Mucosa of descending colon (tissue), 3 donors: ENCODE measurements at places on chromosomes 2 and 18.

DNA sequence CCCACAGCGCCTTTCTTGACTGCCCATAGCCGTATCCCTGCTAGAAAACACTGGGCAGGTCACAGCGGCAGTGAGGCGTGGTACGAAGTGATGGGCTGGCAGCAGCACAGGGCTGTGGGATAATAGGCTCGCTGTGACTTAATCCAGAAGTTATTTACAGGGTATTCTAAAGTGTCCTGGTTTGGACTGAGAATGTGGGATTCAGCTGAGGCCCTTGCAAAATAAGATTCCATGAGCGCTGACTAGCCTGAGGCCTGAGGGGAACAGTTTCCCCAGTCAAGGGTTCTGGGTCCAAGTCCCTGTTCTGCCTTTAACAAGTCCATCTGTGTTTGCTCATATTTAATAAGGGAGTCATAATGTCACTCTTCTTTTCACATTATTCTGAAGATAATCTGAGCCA lies 34.6 kb downstream of the SETBP1 start:
- no peak for DNase-seq

DNA sequence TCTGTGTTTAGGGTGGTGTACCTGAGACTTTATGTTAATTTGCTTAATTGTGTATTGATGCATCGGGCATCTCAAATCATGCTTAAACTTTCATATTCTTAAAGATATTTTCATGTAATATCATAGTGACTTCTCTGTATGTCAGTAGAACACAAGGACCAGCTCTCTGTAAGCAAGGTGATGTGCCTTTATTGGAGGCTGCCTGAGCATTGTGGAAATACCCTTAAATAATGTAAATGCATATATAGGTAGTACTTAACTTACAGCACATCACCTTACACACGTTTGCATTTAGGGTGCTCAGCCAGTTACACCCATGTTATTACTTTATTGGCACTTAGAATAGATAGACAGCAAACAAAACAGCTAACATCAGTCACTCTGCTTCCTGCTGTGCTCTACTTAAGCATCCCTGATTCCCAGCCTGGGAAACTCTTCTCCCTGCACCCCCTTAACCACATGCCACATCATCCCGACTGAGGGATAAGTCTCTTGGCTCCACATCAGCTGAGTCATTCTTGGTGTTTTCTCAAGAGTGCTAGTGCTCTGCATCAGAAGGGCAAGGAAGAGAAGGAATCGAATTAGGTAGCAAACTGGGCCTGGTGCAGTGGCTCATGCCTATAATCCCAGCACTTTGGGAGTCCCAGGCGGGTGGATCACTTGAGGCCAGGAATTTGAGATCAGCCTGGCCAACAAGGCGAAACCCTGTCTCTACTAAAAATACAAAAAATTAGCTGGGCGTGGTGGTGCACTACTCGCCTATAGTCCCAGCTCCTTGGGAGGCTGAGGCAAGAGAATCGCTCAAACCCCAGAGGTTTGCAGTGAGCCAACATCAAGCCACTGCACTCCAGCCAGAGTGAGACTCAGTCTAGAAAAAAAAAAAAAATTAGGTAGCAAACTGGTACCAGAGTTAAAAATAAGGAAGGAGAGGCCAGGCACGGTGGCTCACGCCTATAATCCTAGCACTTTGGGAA lies 108.7 kb downstream of the MAP3K20 start:
- no peak for DNase-seq

DNA sequence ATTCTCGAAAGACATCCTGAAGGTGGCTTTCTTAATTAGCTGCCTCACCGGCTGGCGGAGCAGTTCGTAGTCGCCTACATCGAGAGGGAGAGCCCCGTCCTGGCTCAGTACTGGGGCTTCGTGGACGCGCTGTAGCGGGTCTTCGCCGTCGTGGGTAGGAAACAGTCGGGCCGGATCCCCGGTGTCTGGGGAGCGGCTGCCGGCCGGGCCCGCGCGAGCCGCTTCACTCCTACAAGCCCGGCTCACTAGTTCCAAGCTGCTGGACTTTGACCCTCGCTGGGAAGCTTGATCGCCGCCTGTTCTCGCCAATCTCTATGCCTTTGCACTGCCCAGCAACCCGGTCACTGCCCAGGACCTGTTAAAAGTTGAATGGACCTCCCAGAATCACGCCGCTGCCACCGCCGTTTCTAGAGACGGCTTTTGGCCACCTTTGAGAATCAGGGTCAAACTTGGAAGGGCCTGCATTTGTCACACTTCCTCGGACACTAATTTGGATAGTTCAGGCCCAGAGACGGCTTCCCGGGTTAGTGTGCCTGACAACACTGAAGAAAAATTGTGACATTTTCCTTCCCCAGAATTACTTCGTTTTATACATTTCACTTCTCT lies 41.4 kb upstream of the AKAIN1 start:
- DNase-seq = peak; percentile 82

DNA sequence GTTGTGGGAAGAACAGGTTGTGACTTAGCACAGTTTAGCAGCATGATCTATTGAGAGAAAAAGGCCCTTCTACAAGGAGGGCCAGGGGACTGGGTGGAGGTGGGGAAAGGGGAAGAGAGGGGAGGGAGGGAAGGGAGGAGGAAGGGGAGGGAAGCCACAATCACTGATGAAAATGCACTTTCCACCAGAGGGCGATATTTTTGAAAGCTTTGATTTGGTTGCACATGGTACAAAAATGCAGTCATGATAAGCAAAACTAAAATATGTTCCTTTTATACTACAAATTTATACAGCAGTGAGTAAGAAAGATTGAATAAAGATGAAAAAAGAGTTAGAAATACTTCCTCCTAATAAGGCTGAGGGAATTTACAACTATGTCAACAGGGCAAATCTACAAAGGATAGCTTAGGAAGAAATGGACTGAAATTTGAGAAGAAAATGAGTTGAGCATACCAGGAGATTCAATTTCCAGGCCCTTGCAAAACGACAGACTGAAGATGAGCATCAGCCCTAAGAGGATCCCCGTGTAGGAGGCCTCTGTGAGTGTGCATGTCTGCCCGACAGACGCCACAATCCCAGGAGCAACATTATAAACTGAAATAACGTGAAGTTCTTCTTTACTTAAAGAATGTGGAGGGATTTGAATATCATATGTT lies 17.2 kb downstream of the SH3YL1 start:
- DNase-seq = no peak

GRCh38 chr2:108034843-108035242 lies 48.5 kb downstream of the SLC5A7 start:
- DNase-seq = no peak

GRCh38 chr2:63992061-63992685 lies 27.1 kb downstream of the VPS54 start:
- no peak for DNase-seq

DNA sequence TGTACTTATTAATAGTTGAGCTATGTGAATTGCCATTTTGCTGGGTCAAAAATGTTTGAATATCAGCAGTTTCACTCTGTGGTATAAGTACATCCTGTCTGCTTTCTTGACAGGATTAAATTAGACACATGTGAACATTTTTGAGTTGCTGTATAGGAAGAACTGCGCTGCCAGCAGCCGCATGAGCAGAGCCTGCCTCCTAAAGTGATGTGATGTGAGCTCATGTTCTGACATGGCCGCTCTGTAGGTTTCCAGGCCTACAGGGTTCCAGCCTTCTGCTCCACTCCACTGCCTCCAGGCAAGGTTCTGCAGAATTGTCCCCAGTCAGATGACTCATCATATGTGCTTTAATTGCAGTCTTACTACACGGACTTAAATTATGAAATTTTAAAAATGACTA lies 119.7 kb upstream of the NFATC1 start:
- no peak for DNase-seq

GRCh38 chr2:201242571-201243277 lies 17.6 kb upstream of the CASP8 start:
- DNase-seq = no peak

- DNase-seq = no peak
Observed at GRCh38 chr2:75894170-75894569, 183.5 kb upstream of the GCFC2 start.

DNA sequence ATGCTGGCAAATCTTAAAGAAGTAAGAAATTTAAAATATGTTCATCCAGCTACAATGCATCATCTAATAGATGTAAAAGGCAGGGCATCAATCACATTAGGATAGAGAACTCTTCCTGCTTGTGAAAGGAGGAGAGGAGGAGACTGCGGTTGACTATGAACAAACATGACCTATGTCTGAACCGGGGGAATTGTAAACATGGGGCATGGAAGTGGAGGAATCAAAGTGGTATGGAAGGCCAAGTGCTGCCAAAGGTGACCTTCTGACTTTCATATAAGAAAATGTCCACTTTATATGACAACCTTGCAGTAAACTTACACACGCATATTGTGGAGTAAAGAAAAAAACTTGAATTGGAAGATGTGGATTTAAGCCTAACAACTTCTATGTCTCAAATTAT lies 20.0 kb upstream of the SLC8A1 start:
- DNase-seq = no peak

GRCh38 chr18:58316396-58317342 lies 272.6 kb downstream of the NEDD4L start:
- no peak for DNase-seq

DNA sequence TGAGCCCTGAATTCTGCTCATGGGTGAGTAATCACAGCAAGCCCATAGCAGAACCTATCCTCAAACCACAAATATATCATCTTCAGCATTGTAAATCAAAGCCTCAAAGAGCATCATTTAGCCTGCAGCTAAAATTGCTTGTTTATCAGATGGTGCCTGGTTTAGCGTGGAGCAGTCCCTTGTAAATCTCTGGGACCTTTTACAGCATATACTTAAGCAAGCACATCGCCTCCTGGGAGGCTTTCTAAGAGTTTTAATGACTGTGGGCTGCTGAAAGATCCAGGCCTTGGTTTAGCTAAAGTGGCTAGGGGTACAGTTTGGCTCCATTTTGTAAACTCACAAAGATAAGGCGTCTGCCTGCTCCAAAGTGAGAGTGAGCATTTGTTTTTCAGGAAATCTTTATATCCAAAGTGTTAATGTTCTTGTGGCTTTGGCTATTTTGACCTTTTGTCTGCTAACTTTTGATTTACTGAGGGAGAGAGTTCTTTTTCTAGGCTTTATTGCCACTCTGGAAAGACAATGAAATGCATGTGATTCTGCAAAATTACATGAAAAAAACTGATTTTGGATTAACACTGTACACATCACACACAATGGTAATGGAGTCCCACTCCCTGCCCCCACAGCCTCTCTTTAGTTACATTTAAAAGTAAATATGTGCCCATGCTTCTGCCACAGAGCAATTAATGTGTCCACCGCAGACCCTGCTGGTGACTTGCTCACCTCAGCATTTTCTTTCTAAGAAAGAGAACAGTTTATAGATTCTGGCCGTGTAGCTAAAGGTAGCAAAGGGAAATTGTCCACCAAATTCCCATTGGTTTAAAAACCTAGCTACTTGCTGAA lies 194.8 kb downstream of the LNPK start:
- DNase-seq = no peak

GRCh38 chr2:56674084-56674483 lies 490.3 kb downstream of the CCDC85A start:
- no peak for DNase-seq

DNA sequence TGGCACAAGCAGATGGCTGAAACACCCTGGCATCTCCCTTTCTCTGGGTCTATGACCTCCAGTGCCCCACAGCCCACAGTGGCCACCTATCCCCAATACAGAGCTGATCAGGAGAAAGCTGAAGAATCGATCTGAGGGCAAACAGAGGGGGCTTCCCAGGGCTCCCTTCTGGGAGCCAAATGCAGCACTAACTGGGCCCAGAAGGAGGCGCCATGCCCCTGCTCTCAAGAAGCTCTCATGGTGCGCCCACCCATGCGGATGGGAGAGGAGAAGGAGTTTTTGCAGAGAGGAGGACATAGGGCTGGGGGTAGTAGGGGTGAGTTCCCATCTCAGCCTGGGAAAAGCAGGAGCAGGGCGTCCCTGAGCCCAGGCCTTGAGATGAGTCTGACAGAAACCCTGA lies 787.3 kb upstream of the RAB6C start:
- DNase-seq = no peak

DNA sequence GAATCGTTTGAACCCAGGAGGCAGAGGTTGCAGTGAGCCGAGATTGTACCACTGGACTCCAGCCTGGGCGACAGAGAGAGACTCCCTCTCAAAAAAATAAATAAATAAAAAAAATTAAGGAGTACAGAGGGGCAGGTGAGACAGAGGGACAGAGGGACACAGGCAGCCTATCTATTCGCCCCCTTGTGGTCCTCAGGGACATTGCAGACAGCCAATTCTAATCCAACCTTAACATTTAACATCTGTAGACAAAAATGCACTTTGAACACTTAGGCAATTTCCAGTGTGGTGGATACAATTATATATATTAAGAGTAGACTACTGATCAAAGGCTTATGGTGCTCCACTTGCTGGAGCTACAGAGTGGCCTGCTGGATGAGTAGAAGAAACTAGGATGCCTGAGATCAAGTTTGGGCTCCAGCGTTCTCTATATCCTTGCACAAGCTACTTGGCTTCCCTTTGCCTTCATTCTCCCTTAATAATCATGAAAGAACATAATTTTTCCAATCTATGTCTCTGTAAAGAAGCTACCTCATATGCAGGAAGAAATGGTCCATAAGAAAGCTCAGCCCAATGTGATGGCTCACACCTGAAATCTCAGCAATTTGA lies 8.2 kb upstream of the SMARCAL1 start:
- DNase-seq = no peak

GRCh38 chr18:43195421-43195820 lies 79.9 kb upstream of the RIT2 start:
- no peak for DNase-seq

GRCh38 chr18:934518-935133 lies 30.0 kb downstream of the ADCYAP1 start:
- DNase-seq = no peak

- DNase-seq = no peak
Observed at GRCh38 chr2:174593574-174594203, 3.9 kb downstream of the WIPF1 start.

DNA sequence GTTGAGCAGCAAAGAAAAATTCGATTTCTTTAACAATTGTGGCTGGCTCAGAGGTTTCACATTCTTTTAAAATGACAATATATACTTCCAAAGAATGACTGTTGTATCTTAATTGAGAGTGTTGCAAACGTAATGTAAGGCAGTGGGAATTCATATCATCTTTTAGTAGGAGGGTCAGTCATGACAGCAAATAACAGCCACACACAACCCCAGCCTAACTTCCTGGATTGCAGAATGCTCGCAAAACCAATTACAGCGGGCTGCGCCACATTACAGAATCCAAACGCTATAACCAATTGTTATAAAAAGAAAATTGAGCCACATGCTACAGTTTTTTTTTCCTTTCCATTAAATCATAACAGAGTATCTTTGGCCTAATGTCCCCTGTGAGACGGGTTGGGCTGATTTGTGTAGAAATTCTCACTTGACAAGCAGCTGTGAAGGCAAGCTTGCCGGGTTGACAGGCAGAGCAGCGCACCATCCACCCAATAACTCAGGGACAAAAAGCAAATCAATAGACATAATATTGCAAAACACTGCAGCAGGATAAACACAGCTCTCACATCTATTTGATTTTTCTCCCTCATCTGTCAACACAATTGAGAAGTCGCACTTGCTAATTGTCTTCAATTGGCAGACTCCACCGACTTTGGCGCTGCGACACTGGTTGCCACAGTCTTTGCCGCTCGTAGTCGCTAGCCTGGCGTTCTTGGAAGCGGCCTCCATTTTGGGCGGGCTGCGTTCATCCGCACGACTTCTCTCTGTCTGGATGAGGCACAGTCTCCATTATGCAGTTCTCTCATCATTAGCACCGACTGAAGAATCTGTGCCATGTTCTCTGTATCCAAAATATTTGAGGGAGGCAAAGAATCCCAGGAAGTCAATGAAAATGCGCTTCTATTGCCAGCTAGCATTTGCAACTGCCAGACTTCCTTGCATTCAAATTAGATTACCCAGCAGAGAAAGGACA lies 95.0 kb upstream of the CCDC68 start:
- no peak for DNase-seq
